Lower lobe of right lung (tissue), 2 donors: ENCODE measurements at places on chromosomes 7 and 10. TPM values are rescaled to one million over a fixed set of nuclear protein-coding genes. Genes with fewer than 3 reads are reported as not detected.

- no peaks in the 10 kb centered on the region for H3K36me3 ChIP-seq
- no peak overlapping the region for H3K27ac ChIP-seq
- H3K4me1 ChIP-seq = peaks cover 6% of the 10 kb centered on the region
- no peaks in the 10 kb centered on the region for H3K27me3 ChIP-seq
Measured at GRCh38 chr7:111030336-111030735, 60.6 kb upstream of the LRRN3 start.

GRCh38 chr10:5095687-5096086 lies 1.5 kb downstream of the AKR1C3 start:
- H3K4me1 ChIP-seq = peaks cover 16% of the 10 kb centered on the region
- H3K27me3 ChIP-seq = no peaks in the 10 kb centered on the region
- no peak for DNase-seq
- no peak overlapping the region for H3K27ac ChIP-seq
- H3K36me3 ChIP-seq = peaks cover 35% of the 10 kb centered on the region
- H3K4me3 ChIP-seq = peak overlapping the region; percentile 69

DNA sequence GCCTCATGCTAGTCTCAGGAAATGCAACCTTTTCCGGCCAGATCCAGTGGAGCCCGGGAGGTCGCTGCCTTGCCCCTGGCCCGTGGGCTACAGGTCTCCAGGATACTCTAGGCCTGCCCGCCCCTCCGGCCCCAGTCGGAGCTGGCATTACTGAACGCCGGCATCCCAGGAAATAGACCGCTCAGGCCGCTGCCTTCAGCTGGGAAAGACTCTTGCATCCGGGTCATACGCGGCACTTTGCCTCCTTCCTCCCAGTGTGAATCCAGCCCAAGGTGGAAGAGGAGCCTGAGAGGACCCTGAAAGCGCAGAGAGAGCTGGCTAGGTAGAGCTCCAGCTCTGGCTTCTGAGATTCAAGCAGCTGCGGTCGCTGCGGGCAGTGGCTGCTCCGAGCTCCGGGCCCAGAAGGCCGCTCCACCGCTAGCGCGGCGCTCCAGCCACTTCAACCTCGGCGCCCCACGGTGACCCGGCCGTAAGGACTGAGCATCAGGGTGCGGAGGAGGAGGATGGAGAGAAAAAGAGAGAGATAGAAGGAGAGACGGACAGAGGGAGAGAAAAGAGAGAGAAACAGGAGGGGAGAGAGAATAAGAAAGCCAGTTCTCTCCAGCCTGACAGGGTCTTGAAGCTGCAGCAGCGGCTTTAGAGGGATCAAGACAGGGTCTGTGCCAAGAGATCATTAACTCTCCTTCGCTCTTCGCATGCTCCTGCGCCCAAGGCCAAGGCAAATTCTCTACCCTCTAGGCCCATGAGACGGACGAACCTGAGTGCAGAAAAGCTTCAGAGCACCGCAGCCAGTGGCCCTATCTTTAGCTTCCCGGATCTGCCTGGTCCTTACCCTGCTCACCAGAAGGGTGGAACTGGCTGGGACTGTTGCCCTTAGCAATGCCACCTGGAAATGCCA lies 1.8 kb upstream of the HOXA10 start:
- no peaks in the 10 kb centered on the region for H3K36me3 ChIP-seq
- no peak overlapping the region for H3K27ac ChIP-seq
- peak; percentile 12 for DNase-seq
- no peak overlapping the region for H3K4me3 ChIP-seq
- peaks cover 100% of the 10 kb centered on the region for H3K27me3 ChIP-seq

- DNase-seq = no peak
- no peak overlapping the region for H3K4me3 ChIP-seq
- no peaks in the 10 kb centered on the region for H3K27me3 ChIP-seq
- no peaks in the 10 kb centered on the region for H3K4me1 ChIP-seq
- H3K27ac ChIP-seq = no peak overlapping the region
Measured at GRCh38 chr7:103391150-103391549, 43.7 kb downstream of the PSMC2 start.

Gene ZNF394
- total RNA-seq = 32.9 TPM

Gene PRKG1
- total RNA-seq = 23.6 TPM
